ENCODE measurements at places on chromosomes 2 and 18.

- no peak for DNase-seq
Measured at GRCh38 chr18:12478269-12479047, 70.7 kb downstream of the PRELID3A start.

GRCh38 chr2:143524119-143524553 is 394.9 kb downstream of the ARHGAP15 start:
- no peak for DNase-seq

DNA sequence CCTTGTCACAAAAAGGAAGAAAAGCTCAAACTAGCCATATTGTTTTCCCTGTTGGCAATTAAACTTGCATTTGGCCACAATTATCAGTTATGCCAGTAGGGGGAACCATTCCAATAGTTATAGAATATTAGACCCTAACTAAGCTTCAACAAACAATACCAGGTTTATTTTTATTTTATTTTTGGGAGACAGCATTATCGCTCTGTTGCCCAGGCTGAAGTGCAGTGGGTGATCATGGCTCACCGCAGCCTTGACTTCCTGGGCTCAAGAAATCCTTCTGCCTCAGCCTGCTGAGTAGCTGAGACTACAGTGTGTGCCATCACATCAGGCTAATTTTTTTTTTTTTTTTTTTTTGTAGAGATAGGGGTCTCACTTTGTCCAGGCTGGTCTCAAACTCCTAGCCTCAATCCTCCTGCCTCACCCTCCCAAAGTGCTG is 102.1 kb downstream of the ATAD2B start:
- no peak for DNase-seq

DNA sequence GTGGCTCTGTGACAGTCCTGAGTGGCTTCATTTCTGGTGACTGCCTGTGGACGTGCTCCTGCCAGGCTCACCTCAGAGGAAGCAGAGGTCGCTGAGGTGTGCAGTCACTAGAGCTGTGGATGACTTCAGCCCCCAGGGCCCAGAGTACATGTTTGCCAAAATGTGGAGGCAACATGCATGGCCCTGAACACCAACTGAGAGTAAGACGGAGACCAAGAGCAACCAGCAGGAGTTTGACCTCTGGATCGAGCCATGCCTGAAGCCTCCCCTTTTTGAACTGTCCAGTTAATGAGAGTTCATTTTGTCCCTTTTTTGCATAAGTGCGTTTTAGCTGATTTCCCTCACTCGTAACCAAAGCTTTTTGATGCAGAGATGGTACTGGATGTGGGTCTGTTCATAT is 184.9 kb downstream of the RTP5 start:
- DNase-seq: no peak

All from stimulated activated CD8-positive, alpha-beta memory T cell treated with anti-CD3 and anti-CD28 coated beads, Interleukin-7, amount 100 ng/mL, for 1 hour (primary cell).